AG08396 (cell line): ENCODE measurements at places on chromosomes 2 and 18.
A peak's percentile ranks its signal among the peaks of the same experiment; 100 is the strongest.

- no peak for DNase-seq
Observed at GRCh38 chr18:62738639-62739038, 23.3 kb downstream of the PHLPP1 start.

DNA sequence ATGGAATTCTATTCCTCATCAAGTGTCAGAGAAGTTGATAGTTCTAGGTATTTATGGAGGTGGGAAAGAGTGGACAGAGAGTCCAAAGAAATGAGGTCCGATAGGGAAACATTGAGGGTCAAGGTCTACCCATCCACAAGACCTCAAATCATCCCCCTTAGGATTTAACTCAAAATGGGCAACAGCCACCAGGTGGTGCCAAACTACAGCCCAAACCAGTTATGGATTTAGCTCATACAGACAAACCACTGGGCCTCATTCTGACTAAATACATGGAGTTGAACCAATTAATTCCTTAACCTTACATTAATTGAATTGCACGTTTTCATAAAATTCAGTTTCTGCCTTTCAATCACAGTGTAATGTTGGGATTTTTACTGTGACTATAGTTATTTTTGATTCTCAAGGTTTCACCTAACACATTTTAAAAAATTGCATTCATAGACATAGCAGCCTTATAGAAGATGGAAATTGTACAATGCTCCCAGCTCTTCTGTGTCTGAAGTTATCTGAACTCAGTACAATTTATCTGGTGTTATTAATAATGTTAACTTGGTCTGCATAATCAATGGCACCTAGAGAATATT is 98.2 kb upstream of the HNMT start:
- peak; percentile 39 for DNase-seq

DNA sequence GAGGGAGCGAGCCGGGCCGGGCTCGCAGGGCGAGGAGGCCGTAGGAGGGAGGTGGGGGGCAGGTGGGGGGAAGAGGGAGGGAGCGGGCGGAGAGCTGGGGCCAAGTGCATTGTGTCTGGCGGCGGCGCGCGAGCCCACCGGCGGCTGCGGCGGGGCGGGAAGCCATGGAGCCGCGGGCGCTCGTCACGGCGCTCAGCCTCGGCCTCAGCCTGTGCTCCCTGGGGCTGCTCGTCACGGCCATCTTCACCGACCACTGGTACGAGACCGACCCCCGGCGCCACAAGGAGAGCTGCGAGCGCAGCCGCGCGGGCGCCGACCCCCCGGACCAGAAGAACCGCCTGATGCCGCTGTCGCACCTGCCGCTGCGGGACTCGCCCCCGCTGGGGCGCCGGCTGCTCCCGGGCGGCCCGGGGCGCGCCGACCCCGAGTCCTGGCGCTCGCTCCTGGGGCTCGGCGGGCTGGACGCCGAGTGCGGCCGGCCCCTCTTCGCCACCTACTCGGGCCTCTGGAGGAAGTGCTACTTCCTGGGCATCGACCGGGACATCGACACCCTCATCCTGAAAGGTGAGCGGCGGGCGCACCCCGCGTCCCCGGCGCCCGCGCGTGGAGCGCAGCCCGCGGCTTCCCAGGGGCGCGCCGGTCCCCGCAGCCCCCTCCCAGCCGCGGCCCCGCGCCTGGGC is at the start of gene TMEM178A:
Gene TMEM178A (plus strand): TSS at position 107 of the 680 bp plus-strand sequence. CDS start 58 bp downstream, at position 165.
- DNase-seq, result peak; percentile 49

DNA sequence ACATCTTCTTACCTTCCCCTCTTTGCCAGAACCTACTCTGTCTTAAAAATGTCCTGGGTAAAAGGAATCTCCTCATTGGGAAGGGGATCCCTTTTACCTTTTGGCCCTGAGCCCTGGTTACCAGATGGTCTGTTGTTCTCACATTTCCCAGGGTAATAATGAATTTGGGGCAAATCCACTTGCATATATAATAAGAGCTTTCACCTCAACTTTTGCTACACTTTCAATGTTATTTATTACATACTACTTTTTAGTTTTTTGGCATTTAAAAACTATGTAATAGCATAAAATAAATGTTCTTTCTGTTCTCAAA is 15.0 kb downstream of the CERS6 start:
- no peak for DNase-seq

- peak; percentile 21 for DNase-seq
Observed at GRCh38 chr2:98280376-98281102, 65.7 kb upstream of the CNGA3 start.

DNA sequence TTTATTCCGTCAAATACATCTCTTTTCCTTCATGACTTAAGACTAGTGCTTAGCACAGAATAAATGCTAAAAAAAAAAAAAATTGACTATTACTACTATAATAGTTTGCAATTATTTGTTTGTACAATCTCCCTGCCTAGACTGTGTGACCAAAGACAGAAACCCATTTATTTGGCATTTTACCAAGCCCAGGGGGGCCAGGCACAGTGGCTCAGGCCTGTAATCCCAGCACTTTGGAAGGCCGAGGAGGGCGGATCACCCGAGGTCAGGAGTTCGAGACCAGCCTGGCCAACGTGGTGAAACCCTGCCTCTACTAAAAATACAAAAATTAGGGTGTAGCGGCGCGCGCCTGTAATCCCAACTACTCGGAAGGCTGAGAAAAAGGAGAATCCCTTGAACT is 1.4 kb downstream of the ASB3 start:
- no peak for DNase-seq

DNA sequence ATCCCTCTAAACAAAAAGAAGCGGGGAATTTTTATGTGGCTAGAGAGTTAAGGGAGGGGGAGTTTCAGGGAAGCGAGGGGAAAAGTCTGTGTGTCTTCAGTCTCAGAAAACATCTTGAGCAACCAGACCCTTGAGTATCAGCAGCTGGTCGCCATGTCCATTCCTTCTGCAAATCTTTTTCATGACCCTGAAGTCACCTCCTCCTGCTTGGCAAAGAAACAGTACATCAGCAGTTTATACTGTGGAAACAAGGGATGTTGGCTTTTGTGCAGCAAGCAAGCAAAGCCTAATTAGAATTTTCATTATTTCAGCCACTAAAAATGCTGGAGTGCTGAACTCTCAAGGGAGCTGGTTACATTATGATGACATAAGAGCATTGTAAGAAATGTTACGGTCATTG is 187.4 kb upstream of the SLC8A1 start:
- DNase-seq, result no peak

- DNase-seq, result peak; percentile 67
Observed at GRCh38 chr2:196293751-196294515, 122.6 kb upstream of the STK17B start.

GRCh38 chr2:167652401-167652800 is 595.0 kb downstream of the STK39 start:
- no peak for DNase-seq

DNA sequence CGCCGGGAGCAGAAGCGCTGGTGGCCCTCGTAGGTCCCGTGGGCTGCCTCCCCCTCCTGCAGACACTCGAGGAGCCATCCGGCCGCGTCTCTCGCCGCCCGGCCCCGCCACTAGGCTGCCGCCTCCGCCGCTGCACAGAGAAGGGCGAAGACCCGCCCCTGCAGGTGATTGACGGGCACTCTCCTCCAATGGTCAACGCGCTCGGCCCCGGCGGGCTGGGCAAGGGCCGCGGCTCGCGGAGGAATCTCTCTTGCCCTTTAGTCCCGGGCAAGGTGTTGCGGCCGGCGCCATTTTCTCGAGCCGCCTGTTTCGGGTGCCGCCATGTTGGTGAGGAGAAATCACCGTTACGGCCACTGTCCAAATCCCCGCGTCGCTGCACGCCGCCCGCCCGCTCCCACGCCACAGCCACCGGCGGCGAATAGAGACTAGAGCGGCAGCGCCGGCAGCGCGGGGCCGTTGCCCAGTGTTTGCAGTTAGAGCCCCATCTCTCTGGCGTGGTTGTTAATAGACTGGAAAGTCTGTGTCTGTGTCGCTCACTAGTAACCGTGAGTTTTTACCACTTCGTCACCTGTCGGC is at the start of gene ZC3H6:
Gene ZC3H6 (plus strand): TSS at position 287 of the 576 bp plus-strand sequence. CDS start 398 bp downstream, outside the sequence.
- peak; percentile 97 for DNase-seq

DNA sequence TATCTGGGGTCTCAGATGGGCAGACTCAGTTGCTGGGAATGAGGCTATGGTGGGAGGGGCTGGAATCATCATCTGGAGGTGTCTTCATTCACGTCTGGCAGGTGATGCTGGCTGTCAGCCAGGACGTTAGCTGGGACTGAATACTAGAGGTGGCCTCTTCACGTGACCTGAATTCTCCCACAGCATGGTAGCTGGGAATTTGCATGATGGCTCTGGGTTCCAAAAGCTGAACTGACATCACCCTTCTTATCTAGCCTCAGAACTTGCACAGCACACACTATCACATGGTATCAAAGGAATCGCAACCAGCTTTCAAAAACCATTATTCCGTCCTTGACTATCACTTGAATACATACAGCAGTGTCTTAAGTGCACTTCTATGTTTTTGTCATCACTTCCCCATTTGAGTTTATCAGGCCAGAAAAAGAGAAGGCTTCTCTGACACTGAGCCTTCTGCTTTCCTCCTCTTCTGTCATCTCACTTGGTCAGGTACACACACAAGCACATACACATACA is 53.0 kb upstream of the LRP2 start:
- no peak for DNase-seq

DNA sequence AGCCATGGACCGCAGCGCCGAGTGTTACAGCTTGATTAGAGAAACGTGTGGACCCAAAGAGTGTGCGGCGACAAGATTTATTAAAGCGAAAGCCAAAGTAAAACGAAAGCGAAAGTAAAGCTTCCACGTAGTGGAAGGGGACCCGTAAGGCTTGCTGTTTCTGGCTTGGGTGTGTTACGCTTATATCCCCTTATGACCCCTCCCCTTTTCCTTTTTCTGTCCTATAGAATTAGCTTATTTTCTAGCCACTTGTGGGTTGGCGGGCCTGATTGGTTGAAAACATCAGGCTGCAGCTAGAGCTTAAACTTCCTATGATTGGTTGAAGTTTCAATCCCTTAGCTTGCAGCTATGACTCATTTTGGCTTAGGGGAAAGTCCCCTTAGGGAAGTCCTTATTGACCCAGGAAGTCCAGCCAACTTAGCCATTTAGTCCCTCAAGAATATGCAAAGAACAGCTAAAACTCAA is 969.7 kb downstream of the DCDC2C start:
- DNase-seq, result no peak

DNA sequence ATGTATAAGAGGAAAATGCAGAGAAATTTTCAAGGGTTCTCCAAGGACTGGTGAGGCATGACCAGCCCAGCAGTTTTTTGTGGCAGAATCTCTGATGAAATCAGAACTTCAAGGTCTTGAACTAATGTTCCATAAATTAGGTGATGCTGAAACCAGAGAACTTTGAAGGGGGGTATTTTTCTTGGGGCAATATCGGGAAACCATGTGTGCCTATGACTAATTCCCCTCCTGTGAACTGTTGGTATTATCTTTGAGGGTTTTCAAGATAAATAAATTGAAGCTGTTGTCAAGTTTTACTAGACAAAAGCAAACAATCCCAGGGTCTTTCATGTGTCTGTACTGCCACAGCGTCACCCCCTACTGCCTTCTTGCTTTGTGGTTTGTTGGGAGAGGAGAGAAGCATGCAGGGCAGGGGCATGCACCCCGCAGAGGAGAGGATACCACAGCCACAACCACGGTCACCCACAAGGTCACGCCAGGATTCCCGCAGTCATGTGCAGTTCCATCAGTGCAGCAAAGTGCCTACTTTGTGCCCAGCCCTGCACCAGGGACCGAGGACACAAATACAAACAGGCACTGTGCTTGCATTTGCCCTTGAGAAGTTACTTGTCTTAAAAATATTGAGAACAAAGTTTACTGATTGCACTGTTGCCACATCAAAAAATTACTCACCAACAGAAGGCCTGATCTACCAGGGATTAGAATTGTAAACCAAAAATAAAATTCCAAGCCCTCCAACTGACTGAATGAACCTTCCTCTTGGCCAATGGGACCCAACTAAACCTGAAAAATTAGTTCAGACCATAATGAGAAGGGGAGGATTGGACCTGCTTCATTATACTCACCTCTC is 413.3 kb upstream of the TRIB2 start:
- peak; percentile 28 for DNase-seq

GRCh38 chr2:220077488-220077887 is 450.1 kb downstream of the SLC4A3 start:
- no peak for DNase-seq

DNA sequence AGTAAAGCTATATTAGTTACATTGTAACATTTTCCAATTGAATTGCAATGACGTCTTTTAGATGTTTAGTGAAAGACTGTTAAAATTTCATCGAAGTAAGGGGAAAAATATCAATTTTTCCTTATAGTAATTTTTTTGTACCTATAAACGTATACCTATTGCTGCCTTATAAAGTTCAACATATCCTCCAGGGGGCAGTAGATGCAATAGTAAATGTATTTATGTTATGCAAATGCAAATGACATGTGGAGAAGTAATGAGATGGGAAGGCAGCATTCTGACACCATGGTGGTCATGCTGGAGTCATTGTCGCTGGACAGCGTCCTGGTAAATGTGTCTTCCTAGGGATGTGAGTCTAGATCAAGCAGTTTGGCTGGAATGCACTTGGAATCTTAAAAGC is 38.7 kb downstream of the MSTN start:
- DNase-seq, result peak; percentile 5

GRCh38 chr2:64259312-64259711 is 115.1 kb upstream of the PELI1 start:
- no peak for DNase-seq

- DNase-seq, result no peak
Observed at GRCh38 chr2:233862261-233862768, 5.9 kb downstream of the MSL3B start.

DNA sequence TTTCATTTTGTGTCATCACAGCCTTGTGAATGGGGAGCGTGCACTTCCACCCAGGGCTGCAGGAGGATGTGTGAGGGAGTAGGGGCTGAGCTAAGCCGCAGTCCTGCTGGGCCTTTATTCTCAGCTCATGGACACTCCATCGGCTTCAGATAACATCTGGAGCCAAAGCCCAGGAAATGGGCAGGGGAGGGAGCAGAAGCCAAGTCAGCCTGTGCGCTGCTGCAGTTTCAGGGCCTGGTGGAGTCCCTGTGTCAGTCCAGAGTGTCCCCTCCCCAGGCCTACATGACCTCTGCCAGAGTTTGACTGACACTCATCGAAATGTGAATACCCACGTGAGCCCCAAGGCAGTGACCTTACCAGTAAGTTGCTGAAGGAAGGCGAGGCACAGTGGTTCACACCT is 242.2 kb downstream of the LOXHD1 start:
- DNase-seq, result no peak

DNA sequence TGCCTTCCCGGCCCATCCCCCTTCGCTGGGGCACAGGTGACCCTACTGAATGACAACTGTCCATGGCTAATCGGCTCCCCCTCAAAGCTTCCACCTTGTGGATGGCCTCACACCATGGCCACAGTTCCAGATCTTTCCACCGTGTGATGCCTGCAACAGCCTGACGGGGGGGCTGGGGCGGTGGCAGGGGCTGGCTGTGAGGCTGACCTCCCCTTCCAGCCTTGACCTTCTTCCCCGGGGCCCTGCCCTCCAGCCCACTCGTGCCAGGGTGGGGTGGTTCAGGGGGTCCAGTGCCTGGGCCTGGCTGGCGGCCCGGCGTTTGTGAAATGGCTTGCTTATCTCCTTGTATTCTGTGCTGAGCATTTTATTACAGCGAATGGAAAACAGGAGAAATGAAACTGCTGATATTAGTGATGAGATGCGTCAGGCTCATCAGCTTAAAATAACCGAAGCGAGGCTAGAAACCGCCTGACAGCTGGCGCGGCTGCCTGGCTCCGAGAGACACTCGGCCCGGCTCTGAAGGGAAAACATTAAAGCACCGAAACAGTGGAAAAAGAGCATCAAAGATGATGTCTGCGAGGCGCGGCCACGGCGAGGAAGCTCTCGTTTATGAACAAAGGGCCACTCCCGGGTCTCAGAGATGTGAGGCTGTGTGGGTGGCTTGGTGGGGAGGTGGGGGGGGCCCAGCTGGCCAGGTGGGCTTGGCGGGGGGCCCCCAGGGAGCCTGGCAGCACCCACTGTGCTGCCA is 916 bp upstream of the PDCD1 start:
- DNase-seq, result peak; percentile 82

GRCh38 chr2:74700643-74701372 is 46.8 kb downstream of the SEMA4F start:
- DNase-seq, result no peak
